ENCODE measurements at places on chromosomes 7 and 10. TPM values are rescaled to one million over a fixed set of nuclear protein-coding genes. Genes with fewer than 3 reads are reported as not detected.

DNA sequence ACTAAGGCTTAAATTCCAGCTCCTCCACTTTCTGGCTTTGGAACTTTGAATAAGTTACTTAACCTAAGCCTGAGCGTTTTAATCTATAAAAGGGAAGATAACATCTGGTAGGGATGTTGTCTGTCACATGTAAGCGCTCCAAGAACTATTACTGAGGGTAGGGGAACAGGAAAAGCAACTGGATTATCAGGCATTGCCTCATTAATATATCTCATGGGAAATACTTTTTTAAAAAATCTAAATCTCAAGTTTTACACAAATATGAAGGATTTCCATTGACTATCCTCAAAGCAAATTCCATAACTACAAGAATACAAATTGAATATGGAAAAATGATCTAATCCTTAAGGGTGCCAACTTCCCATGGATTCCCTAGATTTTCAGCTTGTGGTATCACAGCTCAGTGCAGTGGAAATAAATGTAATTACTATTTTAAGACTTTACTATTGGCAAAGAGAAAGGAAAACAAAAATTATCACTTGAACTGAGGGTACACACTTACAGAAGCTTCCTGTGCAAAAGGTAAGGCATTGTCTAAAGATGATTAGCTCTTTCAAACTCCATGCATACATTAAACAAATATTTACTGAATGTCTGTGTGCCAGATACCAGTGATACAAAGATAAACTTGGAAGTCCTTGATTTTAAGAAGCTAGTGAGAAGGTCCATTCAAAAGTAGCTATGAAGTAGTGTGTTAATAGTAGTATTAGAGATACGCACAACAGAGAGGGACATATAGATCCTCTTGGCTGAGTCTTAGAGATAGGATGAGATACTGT is 38.4 kb downstream of the NT5C2 start:
- no peak for DNase-seq

The LEP gene
- total RNA-seq = not detected

The HNRNPA2B1 gene
- total RNA-seq = 204 TPM

- no peak for DNase-seq
Observed at GRCh38 chr7:12930534-12930933, 243.1 kb downstream of the ARL4A start.

The HGF gene
- total RNA-seq = 35.7 TPM

The SMO gene
- 8.7 TPM for total RNA-seq

GRCh38 chr7:29297194-29297890 is 102.8 kb downstream of the CHN2 start:
- DNase-seq = no peak

The NANOS1 gene
- total RNA-seq = 1.4 TPM

GRCh38 chr7:80264769-80265495 is 130.3 kb downstream of the GNAI1 start:
- no peak for DNase-seq

DNA sequence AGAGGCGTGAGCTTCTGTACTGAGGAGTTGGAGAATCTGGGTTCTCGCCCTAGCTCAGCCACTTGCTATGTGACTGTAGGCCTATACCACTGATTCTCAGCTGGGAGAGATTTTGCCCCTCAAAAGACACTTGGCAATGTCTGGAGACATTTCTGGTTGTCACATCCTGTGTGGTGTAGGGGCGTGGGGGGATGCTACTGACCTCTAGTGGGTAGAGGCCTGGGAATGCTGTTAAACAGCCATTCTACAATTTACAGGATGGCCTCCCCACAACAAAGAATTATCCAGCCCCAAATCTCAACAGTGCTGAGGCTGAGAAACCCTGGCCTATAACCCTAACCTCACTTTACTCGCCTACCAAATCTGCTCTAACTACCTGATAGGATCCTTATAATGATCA is 58.8 kb upstream of the GAD2 start:
- DNase-seq = no peak

All from thoracic aorta (tissue), 2 donors.